ENCODE measurements at places on chromosomes 11 and 22.

DNA sequence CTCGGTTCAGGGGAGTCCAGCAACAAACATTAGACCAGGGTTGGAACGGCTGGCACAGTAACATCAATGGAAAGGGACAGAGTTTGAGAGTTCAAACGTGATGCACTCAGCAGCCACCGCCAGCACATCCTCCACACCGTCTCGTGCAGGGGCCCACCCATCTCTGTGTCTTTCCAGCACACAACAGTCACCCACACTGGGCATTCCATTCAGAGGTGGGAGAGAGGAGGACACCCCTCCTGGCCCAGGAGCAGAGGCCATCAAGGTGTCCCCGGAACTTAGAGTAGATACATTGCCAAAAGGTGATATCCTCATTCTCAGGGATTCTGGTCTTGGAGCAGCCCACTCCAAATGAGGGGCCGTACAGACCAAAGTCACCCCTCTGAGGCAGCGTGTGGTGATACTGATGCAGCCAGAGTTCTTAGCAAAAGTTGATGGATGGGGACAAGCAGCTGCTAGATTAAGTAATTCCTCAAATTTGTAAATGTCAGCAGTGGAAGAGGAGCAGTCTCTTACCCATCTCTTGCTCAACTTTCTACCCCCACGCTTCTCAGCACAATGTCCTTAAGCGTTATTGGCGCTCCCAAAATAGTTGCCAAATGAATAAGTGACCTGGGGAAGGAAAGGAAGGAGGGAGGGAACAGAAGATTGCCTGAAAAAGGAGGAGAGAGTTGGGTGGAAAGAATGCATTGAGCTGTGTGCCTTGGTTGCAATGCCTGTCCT lies 5.5 kb downstream of the SNAP29 start:
- DNase-seq, result peak; percentile 58

DNA sequence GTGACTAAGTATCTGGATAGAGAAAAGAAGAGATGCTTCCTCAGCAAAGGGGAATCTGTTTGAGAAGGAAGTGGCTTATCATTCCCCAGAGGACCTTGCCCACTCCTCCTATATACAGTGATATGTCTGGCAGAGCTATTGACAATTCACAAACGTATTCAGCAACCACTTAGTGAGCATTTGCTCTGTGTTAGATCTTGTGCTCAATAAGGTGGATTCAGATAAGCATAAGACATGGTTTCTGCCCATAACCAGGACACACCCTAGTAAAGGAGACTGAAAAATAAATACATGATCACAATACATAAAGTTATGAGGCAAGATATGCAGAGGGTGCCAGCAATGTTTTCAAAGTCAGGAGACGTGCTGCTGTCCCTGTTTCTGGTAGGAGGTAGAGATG lies 1.4 kb downstream of the TMEM9B start:
- no peak for DNase-seq

DNA sequence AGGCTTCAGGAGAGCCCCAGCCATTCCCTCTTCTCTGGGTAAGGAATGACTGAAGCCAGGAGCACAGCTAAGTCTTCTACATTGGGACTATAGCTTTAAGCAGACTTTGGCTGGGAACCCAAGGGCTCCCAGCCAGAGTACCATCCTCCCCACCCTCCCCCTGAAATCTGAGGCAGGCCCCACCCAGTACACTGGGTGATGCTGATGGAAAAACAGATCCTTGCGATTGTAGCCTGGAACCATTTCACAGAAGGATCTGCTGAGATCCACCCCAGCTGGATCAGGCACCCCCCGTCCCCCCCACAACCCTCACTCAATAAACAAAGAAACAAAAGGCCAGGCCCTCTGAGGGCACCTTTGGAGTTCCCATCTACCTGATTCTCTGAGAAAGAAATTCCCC lies 39.8 kb downstream of the IL18BP start:
- no peak for DNase-seq

- peak; percentile 85 for DNase-seq
These were observed 19.4 kb downstream of the TEAD1 start for GRCh38 chr11:12693479-12694182.

- DNase-seq, result no peak
These were observed 38.0 kb downstream of the EXT2 start for GRCh38 chr11:44133335-44133946.

DNA sequence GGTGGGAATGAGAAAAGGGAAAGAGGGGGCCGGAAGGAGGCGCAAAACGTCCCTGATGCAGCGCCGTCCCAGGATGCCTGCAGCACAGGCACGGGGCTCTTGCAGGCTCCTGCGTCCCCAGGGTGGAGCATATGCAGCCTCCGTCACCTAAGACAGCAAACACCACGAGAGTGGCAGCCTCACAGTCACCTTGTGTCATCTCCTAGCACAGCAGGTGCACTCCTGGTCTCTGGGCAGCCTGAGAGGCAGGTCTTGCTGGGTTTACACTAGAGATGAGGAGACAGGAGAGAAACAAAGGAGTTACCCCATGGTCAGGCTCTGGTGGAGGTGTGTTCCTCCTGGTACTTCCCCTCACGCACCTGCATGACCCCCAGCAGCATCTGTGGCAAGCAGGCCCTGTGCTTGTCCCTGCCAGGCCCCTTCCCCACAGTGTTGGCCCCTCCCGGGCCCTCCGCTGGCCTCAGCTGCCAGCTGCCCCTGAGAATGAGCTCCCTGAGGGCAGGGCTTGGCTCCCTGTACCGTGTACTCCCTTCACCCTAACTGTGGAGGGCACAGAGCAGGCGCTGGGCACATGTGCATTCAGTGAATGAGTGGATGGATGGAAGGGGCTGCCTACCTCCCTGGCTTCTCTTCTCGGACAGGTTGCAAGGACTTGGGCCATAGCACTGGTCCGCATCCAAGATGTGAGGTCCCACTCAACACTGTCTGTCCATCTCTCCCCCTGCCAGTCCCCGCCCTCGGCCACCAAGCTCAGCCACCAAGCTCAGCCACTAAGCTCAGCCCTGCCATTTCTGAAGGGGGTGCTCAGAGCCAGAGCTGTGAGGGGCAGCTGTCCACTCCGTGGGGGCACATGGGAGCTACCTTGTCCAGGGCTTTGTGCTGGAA lies 988.6 kb downstream of the BRD1 start:
- no peak for DNase-seq

DNA sequence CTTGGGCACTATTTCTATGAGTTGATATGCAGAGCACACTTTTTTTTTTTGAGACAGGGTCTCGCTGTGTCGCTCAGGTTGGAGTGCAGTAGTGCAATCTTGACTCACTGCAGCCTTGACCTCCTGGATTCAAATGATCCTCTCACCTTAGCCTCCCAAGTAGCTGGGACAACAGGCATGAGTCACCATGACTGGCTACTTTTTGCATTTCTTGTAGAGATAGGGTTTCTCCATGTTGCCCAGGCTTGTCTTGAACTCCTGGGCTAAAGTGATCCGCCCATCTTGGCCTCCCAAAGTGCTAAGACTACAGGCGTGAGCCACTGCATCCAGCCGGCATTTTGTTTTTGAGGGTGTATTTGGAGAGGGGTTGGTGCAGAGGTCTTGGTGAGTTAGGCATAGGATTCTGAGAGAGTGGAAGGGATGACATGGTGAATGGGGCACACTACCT lies 29.9 kb upstream of the MTCH2 start:
- DNase-seq, result no peak

DNA sequence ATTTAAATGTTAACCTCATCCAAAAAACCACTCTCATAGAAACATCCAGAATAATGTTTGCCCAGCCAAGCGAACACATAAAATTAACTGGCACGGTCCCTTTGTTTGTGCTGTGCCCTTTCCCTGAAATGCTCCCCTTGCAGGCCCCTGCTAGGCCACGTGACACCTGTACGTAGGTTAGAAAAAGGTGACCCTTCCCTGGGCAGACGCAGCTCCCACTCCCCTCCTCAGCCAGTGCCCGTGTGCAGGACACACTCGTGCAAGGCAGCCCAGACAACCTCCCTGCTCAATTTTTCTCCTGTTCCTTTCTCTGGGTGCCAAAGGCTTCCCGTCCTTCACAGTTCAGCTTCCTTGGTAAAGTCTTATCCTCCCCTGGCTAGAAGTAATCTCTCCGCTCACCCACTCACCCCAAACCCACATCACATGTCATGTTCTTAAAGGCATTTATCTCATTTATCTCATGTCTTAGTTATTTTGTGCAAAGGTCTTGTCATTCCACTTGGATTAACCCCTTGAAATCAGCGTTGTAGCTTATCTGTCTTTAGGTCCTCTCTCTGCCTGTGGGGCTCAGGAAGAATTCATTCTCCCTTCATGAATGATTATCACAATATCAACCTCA lies 20.7 kb downstream of the FAM83F start:
- no peak for DNase-seq

- DNase-seq, result peak; percentile 22
These were observed 20.0 kb downstream of the MTFP1 start for GRCh38 chr22:30445438-30446145.

DNA sequence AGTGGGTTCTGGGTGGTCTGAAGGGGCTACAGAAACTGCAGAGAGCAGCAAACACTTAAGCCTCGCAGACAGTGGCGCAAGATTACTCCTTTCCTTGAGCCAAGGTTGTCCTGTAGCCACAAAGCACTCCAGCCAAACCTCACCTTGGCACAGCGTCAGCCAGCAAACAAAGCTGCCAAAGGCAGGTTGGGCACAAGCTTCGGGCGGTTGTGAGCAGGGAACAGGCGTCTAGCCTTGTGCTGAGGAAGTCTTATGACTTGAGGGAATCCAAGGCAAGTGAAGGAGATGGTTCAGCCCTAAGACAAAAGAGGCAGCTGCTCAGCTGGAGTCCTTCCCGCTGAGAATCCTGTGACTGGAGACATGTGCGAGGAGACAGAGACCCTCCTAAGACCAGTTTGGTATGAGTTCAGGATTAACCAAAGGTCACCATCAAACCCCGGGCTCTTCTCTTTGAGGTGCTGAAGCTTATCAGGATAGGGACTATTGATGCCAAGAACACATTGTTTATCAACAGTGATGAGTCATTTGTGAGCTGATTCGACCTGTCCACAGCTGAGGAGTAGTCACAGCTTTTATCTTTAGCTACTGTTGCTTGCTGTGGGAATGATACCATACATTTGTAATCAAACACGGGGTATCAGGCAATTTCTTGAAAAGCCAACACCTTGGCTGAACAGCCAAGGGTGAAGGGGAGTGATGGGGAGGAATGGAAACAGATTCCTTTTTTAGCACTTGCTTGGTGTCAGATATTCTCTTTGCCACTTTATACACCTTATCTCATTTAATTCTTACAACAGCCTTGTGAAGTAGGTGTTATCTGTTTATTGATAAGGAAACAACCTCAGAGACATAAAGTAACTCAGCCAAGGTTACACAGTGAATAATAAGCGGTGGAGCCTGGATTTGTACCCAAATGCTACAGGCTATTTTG lies 4.6 kb downstream of the ADM start:
- no peak for DNase-seq

GRCh38 chr11:59273373-59273841 lies 60.7 kb upstream of the MPEG1 start:
- peak; percentile 58 for DNase-seq

DNA sequence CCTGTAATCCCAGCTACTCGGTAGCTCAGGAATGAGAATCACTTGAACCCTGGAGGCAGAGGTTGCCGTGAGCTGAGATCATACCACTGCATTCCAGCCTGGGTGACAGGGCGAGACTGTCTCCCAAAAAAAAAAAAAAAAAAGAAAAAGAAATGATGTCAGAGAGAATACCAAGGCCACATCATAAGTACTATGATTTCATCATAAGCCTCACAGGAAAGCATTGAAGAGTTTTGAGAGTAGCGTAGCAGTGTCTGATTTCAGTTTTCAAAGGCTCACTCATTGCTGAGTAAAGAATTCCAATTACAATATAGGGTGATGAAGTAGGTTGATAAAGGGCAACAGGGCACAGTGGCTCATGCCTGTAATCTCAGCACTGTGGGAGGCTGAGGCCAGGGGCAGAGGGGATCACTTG lies 88.8 kb downstream of the MRTFA start:
- no peak for DNase-seq

- peak; percentile 87 for DNase-seq
These were observed 14.1 kb upstream of the APLP2 start for GRCh38 chr11:130055617-130056016.

- DNase-seq, result no peak
These were observed 55.9 kb upstream of the PHF21B start for GRCh38 chr22:45065726-45066125.

GRCh38 chr11:35078470-35078735 lies 60.6 kb upstream of the CD44 start:
- DNase-seq, result no peak

- no peak for DNase-seq
These were observed 31.4 kb upstream of the TTC12 start for GRCh38 chr11:113282898-113283437.

DNA sequence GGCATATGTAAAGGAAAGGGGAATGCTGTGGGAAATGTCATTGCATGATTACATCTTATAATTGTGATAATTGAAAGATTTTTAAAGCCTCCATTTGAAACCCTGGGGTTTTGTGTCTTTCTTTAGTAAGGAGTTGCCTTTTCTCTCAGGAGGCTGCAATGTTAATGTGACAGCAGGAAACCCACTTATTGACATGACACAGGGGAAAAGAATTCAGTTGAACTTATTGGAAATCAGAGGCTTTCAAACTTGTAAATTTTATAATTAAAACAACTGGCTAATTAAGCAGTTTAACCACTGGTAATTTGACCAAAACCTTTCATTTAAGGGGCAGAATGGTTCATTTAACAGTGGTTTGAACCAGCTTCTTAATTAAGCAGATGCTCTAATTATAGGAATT lies 31.2 kb downstream of the MRPL48 start:
- DNase-seq, result no peak
